NCI-H1105 (cell line): ENCODE measurements at places on chromosomes 6 and 20.

DNA sequence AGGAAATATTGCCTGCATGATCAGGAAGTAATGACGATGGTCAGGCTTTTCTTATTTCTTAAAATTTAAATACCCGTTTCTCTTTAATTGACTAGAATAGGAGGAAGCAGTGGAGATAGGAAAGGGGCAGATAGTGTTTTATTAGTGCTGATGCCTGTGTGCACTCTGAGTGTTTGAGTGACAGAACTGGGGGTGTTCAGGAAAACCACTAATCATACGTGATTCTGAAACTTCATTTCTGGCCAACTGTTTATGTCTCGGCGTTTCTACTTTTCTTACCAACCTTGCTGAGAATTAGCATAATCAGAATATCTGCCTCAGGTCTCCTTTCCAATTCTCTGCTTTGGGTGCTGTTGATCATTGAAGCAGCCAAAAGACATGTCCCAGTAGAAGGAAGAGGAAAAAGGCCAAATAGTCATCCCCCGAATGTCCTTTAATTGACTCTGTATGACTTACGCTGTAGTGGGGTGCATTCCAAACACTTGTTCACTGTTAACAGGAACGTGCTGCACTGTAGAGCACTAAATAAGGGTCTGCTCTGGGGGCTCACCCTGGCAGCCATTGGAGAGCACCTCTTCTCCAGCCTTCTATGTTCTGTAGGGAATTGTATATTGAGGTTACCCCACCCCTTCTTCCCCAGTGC lies 152.9 kb downstream of the JARID2 start:
- DNase-seq, result no peak

- DNase-seq, result no peak
Observed at GRCh38 chr6:31307669-31308049, 35.8 kb upstream of the HLA-C start.

GRCh38 chr6:132114201-132114825 lies 163.1 kb upstream of the CCN2 start:
- DNase-seq, result no peak

GRCh38 chr20:32463642-32464400 lies 105.7 kb downstream of the ASXL1 start:
- DNase-seq, result no peak

DNA sequence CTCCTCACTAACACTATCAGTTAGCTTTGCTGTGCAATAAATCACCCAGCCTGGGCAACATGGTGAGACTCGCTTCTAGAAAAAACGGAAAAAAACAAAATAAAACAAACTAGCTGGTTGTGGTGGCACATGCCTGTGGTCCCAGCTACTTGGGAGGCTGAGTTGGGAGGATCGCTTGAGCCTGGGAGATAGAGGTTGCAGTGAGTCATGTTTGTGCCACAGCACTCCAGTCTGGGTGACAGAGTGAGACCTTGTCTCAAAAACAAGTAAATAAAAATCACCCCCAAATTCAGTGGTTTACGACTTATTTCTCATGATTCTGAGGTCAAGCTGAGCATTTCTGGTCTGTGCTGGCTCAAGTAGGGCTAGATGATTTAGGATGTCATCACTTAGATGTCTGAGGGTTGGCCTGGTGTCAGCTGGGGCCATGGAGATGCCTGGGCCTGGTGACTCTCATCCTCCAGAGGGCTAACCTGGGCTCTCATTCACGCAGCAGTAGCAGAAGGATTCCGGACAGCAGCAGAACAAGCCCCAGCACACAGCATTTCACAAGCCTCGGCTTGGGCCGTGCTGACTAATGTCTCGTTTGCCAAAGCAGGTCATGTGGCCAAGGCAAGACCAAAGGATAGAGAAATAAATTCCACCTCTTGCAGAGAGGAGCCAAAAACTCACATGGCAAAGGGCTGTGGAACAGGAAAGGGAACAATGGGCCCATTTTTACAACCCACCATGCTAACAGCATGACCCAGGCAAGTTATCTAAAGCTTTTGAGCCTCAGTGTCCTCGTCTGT lies 32.5 kb downstream of the MGME1 start:
- no peak for DNase-seq

- DNase-seq, result no peak
Observed at GRCh38 chr20:51311636-51312479, 230.7 kb downstream of the NFATC2 start.

- no peak for DNase-seq
Observed at GRCh38 chr6:33416386-33417127, 1.4 kb downstream of the CUTA start.

GRCh38 chr6:75135450-75135849 lies 70.4 kb downstream of the COL12A1 start:
- DNase-seq, result no peak

DNA sequence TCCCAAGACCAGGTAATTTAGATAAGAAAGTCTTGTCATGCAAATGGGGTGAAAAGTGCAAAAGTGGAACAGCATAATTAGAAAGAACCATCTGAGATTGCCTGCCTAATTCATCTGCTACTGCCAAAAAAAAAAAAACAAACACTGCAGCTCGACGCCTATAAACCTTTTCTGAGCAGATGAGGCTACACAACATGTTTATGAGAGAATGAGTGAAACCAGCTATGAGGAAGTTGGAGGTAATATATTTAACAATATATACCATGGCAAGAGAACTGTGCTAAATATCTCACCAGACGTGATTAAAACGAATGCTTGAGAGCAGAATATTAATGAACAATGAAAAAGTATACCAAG lies 50.0 kb downstream of the LAMA4 start:
- DNase-seq, result no peak

GRCh38 chr20:63238514-63239125 lies 2.9 kb downstream of the BIRC7 start:
- no peak for DNase-seq

- DNase-seq, result no peak
Observed at GRCh38 chr20:50744143-50744792, 12.9 kb downstream of the PARD6B start.

GRCh38 chr20:41848180-41848579 lies 230.0 kb upstream of the CHD6 start:
- DNase-seq, result no peak

DNA sequence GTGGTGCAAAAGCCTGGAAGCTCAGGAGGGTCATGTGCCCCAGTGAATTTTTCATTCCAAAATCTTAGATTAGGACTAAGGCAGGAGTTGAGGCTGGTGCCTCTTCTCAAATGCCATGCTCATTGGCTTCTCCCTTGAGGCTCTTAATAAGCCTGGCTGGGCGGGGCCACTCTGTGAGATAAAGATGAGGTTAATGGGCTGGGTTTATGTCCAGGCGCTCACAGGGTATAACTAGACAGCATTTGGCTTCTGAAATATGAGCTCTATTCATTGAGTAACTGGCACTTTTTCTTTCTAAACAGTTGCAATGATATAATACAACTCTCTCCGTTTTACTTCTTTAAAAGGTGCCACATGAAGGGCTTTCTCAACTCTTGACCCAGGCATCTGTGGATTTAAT lies 156.3 kb downstream of the SCML4 start:
- DNase-seq, result no peak

- DNase-seq, result no peak
Observed at GRCh38 chr6:136950436-136951126, 28.5 kb downstream of the SLC35D3 start.
